CD4-positive, CD25-positive, alpha-beta regulatory T cell (primary cell): ENCODE measurements at places on chromosomes 7 and 10. TPM values are rescaled to one million over a fixed set of nuclear protein-coding genes. Genes with fewer than 3 reads are reported as not detected.

- no peaks in the 10 kb centered on the region for H3K36me3 ChIP-seq
- no peaks in the 10 kb centered on the region for H3K4me1 ChIP-seq
- no peaks in the 10 kb centered on the region for H3K27me3 ChIP-seq
- DNase-seq: no peak
- H3K4me3 ChIP-seq: no peak overlapping the region
These were observed 30.3 kb downstream of the CCNJ start for GRCh38 chr10:96073722-96074121.

DNA sequence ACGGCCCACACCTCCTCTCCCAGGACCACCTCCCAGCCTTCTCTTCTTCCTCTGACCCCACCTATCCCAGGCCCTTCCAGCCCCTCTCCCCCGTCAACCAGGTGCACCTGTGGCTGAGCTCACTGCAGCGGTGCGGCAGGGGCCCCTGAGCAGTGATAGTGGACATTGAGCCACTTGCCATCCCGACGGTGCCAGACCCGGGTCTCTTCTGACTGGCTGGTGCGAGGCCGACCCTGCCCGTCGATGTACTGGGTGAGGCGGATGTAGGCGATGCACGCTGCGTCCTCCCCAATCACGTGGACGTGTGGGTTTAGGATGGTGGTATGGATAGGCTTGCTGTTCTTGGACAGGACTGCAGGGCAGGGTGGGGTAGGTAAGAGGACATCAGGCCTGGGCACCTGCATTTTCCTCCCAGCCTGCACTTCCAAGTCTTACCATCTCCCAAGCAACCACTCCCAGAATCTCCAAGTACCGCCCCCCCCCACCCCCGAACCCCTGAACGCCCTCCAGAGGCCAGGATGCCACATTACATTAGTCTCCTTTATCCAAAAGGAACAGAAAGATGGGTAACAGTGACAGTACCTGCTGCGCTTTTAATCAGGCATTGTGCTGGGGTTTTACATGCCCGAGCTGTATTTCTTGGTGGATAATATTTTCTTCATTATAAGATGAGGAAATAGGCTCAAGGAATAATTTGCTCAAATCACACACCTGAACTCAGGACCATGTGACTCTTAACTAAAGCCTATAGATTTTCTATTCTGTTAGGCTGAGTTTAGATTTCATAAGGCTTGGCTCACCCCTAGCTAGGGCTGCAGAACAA lies 3.7 kb upstream of the NDST2 start:
- peaks cover 8% of the 10 kb centered on the region for H3K4me1 ChIP-seq
- no peak overlapping the region for H3K27ac ChIP-seq
- no peak overlapping the region for H3K4me3 ChIP-seq

DNA sequence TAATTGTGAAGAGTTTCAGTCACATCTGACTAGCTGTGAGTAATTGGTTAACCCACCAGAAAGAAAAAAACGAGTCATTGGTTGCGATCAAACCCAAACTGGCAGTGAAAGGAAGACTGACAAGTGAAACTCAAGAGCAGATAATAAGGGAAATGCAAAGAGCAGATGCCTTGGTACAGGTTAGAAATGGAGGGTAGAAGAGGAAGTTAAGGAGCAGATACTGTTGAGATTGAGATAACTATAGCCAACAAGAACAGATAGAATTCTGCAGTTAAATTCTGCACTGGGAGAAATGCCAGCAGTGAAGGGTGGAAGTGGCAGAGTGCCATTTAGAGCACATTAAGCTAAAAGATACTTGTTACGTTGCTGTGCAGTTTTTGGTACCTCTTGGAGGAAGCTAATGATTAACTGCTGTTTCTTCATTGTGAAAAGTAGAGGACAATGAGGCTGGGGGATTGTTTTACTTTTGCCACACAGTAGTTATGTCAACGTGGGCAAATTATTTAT lies 65.8 kb downstream of the CDK13 start:
- H3K4me3 ChIP-seq: no peak overlapping the region
- no peak overlapping the region for H3K27ac ChIP-seq
- H3K27me3 ChIP-seq: no peaks in the 10 kb centered on the region
- DNase-seq: peak; percentile 24
- H3K4me1 ChIP-seq: no peaks in the 10 kb centered on the region

- no peaks in the 10 kb centered on the region for H3K27me3 ChIP-seq
- H3K36me3 ChIP-seq: no peaks in the 10 kb centered on the region
- H3K4me1 ChIP-seq: no peaks in the 10 kb centered on the region
- no peak overlapping the region for H3K27ac ChIP-seq
- DNase-seq: no peak
- no peak overlapping the region for H3K4me3 ChIP-seq
These were observed 1512.8 kb downstream of the REEP3 start for GRCh38 chr10:65033957-65034356.

DNA sequence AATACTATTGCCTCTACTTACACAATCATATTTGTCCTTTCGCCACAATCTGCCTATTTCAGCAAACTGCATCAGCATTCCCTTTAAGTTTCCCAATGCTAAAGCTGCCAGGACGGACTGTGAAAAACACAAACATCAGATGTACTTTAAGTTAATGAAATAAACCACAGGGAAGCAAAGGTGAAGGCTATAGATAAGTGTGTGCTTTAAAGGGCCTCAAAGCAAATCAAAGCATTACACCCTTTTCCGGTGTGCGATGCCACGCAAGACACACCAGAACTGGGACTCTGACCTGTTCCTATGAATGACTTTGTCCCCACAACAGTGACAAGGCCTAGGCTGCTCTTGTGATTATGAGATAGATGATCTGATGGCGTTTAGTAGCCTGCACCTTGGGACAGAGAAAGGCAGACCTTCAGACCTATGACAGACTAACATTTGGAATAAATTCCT lies 23.4 kb downstream of the SLC26A3 start:
- no peaks in the 10 kb centered on the region for H3K27me3 ChIP-seq
- H3K4me3 ChIP-seq: no peak overlapping the region
- H3K27ac ChIP-seq: no peak overlapping the region
- no peaks in the 10 kb centered on the region for H3K36me3 ChIP-seq
- no peak for DNase-seq

DNA sequence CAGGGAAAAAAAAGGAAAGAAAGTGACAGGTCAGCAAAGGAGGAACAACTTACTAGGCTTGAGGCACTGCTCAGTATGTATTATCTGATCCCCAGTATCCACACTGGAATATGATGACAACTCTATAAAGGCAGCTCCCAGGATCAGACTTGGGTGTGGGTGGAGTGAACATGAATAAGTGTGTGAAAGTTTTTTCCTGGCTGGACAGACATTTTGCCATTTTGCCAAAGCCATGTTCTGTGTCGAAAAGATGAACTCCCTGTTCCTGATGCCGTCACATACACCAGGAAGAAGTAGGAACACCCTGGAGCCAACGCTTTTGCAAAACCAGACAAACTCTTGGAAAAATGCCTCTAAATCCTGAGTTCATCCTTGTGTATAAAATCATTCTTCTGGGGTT lies 143.2 kb upstream of the MEOX2 start:
- H3K27ac ChIP-seq: no peak overlapping the region
- no peaks in the 10 kb centered on the region for H3K36me3 ChIP-seq
- no peaks in the 10 kb centered on the region for H3K4me1 ChIP-seq

RHEB gene
- total RNA-seq: 51.3 TPM

ZNF804B gene
- not detected for total RNA-seq

AGR2 gene
- total RNA-seq: not detected

PRLHR gene
- not detected for total RNA-seq
